Activated CD4-positive, CD25-positive, alpha-beta regulatory T cell treated with anti-CD3 and anti-CD28 coated beads, Interleukin-2, amount 50 U/mL, for 72 hours (primary cell): ENCODE measurements at places on chromosomes 2 and 18.

- no peak for DNase-seq
These were observed 167.7 kb downstream of the CAMKMT start for GRCh38 chr2:44529448-44529847.

DNA sequence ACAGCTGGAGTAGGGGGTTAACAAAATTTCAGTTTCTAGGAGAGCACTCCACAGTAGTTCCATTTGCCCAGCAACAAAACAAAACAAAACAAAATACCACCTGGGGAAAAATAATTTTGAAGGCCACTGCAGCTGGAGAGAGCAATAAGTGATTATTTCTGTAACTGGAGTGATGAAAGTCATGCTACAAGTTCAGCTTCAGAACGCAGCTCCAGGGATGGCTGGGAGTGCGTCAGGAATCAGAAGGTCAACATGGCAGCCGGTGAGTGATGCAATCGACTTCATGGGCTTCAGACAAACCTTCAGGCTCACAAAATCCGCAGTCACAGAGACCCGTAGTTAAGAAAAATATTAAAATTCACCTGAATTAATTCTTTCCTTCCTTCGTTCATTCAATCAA is 41.0 kb downstream of the ABHD3 start:
- no peak for DNase-seq

DNA sequence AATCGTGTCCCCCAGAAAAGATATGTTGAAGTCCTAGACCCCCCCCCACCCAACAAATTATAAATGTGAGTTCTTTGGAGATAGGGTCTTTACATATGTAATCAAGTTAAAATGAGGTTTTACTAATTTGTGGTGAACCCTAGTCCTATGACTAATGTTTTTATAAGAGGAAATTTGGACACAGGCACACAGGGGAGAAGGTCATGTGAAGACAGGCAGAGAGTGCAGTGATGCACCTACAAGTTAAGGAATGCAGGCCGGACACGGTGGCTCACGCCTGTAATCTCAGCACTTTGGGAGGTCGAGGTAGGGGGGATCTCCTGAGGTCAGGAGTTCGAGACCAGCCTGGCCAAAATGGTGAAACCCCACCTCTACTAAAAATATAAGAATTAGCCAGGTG is 5.8 kb upstream of the PMAIP1 start:
- DNase-seq = no peak

- no peak for DNase-seq
These were observed 118.6 kb downstream of the ANKRD44 start for GRCh38 chr2:197191940-197192322.

DNA sequence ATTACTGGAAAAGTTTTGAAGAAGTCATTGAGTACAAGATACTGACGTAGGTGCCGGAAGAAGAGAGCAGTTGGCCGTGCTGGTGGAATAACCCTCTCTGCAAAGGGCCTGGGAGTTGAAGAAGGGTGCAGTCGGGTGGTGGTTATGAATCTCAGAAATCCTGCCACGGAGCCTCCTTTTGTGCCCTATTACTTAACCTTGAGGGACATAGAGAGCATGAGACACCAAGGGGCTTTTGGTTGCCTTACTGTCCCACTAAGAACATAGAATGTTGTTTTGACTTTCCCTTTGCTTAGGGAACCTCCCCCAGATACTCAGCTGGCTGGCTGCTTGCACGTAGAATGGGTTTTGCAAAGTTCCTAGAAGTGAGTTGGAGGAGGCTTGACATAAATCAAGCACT is 1.3 kb upstream of the CD28 start:
- DNase-seq = no peak

- no peak for DNase-seq
These were observed 23.5 kb upstream of the RPL37A start for GRCh38 chr2:216474925-216475670.

GRCh38 chr2:75573145-75573878 is 12.6 kb upstream of the EVA1A start:
- no peak for DNase-seq

- no peak for DNase-seq
These were observed 140.3 kb upstream of the RASGRP3 start for GRCh38 chr2:33336036-33336625.

DNA sequence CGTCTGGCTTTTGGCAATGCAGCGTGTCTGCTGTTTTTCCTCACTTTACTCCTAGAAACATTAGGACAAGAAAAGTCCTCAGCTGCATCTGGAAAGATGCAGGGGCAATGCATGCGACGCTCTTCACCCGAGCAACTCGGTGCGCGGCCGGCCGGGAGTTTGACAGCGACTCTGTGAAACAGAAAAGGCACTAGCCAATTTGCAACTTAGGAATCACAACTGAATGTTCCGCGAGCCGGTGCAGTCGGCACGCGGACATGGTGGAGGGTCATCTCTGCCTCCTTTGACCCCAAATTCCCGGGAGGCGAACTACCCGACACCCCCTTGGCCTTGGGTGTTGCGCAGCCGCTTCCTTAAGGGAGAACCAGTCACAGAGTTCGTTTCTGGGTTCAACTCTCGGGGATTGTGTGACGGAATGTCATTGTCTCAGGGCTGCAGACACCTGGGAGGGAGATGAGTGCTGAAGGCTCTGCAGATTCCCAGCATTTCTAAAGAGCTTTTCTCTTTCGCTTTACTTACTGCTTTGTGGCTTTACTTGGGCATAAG is 9.8 kb downstream of the NR4A2 start:
- no peak for DNase-seq

DNA sequence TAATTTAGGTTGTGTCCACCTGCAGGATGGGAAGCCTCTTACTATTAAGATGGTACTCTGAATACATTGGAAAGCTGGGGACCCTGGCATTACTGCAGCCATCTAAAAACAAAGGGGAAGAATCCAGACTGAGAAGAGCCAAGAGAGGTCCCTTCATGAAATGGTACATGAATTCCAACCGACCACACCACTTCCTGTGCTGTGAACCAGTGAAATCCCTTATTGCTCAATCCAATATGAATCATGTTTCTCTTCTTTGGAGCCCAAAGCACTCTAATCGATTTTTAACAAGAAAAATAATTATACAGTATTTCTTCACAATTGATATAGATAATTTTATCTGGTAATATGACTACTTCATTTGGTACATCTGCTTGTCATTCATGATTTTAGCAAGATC is 479.7 kb upstream of the RAB6C start:
- no peak for DNase-seq

DNA sequence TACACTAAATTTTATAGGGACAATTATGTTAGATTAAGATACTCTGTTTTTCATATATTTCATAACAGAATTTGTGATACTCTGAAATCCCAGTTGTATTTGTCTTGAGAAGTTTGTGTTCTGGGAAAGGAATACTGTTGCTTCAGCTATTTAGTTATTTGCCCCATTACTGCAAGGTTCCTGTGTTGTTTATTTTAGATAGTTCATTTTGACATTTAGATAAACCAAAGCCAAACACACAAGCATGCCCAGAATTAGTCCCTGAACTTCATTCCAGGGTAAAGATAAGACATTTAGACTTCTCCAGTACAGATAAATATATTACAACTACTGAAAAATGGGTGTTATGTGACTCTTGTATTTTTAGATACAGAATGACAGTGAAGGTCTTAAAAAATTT is 74.7 kb downstream of the BMPR2 start:
- no peak for DNase-seq
